SJSA1 (cell line): ENCODE measurements at places on chromosomes 7 and 10.

- peak; percentile 53 for DNase-seq
These were observed 50.7 kb downstream of the INPP5F start for GRCh38 chr10:119776536-119776935.

DNA sequence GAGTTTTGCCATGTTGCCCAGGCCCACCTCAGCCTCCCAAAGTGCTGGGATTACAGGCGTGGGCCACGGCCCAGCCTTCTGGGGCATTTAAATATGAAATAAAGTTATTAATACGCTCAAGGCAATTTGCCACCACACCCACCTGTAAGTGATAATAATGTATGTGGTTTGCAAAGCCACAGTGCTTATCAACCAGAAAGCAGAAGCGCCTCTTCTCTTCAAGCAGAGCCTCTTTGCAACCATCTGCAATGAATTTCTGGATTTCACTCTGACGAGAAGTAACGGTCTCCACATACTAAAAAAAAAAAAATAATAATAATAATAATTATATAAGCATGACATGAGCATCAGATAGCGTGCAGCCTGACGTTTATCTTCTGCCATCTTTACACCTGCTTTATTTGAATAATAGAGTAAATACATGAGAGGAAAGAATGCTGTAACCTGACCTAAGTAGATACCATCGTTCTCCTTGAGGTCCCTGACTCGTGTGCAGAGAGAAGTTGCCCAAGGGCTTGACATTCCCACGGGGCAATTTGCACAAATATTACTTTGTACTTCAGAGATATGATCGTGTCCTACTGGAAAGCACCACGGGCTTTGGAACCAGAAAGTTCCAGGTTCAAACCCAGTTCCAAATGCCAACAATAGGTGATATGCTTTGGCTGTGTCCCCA, 34.0 kb downstream of the BRI3 start:
- no peak for DNase-seq

DNA sequence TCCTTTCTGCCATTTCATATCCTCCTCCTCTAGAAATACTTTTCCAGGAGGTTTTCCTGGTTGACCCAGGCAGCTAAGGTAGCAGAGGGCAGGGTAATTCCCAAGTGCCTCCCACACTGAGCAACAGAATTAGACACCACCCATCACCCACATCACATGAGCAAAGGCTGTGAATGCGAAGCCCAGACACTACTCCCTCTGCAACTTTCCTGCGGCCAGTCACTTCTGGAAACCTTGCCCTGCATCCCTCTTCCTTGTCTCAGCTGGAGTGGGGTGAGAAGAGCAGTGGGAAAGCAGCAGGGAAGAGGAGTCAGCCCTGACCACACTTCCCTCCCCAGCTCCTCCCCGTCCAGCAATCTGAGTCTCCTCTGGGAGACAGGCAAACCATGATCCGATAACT, 15.2 kb downstream of the TMEM176B start:
- DNase-seq, result no peak

GRCh38 chr10:44186150-44186549, 198.7 kb downstream of the CXCL12 start:
- DNase-seq, result no peak

DNA sequence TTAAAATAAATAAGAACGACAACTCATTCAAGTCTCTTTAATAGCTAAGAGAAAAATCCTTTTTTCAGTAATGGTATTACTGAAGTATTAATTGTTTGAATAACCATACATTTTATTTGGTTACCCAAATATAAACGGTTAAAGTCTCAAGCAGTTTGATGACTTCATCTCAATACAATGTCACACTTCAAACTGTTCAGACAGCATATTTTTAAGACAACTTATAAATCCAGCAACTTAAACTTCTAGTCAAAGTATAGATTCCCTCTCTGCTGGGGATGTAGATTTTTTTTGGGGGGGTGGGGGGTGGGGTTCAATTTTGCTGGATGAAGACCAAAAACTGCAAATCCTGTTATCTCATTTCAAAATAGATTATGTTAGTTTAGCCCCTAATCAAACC, 42.0 kb downstream of the GNA12 start:
- peak; percentile 64 for DNase-seq

GRCh38 chr10:18561861-18562551, 89.4 kb downstream of the NSUN6 start:
- no peak for DNase-seq

DNA sequence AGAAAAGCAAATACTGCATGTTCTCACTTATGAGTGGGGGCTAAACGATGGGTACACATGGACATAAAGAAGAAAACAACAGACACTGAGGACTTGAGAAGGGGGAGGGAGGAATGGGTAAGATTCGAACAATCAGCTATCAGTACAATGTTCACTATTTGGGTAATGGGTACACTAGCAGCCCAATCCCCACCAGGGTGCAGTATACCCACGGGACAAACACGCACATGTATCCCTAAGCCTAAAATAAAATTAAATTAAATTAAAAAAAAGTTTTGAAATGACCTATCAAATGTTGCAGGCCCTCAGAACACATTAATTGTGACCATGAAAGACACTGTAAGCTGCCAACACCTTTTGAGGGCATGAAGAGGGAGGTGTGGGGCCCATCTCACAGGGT, 316.0 kb downstream of the WDR37 start:
- DNase-seq, result no peak

DNA sequence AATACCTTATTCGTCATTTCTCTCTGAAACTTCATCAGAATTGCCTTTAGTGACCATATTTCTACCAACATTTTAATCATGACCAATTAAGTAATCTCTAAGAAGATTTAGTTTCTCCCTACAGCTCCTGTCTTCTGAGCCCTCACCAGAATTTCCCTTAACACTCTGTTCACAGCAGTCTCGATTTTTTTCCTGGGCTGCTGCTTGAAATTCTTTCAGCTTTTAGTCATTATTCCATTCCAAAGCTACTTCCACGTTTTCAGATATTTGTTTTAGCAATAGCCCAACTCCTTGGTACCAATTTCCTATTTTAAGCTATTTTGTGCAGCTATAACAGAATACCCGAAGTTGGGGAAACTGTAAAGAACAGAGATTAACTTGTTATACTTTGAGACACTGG, 192.4 kb upstream of the DKK1 start:
- DNase-seq, result no peak

GRCh38 chr7:20647036-20647435, 31.6 kb downstream of the ABCB5 start:
- DNase-seq, result no peak

GRCh38 chr10:126226205-126226604, 162.1 kb downstream of the ADAM12 start:
- DNase-seq, result no peak

DNA sequence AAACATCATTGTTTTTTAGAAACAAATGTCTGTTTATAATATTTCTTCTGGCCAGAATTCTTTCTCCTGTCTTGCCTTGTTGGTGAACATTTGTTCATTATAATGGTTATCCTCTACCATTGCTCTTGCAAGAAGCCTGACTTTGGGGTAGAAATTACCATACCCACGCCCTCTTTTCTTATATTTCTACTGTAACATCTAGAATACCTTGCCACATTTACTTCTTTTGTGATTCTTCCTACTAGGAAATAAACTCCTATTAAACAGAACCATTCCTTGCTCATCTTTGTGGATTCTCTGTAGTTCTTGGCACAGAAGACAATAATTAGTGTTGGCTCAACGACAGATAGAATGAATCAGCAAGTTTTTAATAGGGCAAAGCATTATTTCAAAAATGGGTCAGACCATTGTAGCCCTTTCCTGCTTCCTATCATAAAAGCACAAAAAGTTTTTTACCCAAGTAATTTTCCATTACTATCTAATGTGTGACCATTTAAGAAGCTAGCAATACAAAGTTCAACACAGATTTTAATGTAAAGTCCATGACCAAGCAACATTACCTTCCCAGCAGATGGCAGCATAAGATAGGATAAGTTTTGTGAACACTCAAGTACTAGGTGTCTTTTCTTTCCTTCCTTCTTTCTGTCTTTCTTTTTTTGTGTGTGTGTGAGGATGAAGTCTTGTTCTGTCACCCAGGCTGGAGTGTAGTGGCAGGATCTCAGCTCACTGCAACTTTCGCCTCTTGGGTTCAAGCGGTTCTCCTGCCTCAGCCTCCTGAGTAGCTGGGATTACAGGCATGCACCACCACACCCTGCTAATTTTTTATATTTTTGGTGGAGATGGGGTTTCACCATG, 270.4 kb downstream of the HGF start:
- peak; percentile 77 for DNase-seq

DNA sequence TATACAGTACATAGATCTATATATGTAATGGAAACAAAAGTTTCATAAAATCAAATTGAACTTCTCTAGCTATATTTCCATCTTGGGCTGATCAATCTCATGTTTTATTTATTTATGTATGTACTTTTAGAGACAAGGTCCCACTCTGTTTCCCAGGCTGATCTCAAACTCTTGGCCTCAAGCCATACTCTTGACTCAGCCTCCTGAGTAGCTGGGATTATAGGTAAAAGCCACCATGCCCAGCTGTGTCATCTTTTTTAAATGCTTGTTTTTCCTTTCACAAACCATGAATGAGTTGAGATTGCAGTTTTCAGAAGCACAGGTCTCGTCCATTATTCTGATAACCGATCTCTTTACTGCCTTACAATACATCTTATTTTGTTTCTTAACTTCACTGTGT, 400.9 kb downstream of the KCNMA1 start:
- DNase-seq, result no peak

GRCh38 chr10:34430685-34431084, 384.4 kb downstream of the PARD3 start:
- no peak for DNase-seq

DNA sequence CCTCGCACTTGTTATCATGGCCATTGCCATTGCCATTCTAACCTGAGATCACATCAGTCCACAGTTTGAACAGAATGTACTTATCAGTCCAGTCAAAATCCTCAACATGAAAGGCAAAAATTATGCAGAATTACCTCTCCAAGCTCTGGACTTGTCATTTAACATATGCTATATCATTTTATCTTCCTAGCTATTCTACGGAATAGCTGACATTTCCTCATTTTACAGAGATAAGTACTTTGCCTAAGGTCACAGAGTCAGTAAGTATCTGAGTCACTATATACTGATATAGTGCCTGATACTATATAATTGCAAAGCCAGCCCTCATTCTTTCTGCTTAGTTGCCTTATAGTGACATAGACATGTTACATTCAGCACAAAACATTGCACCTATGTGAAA, 456.9 kb upstream of the GHITM start:
- no peak for DNase-seq

DNA sequence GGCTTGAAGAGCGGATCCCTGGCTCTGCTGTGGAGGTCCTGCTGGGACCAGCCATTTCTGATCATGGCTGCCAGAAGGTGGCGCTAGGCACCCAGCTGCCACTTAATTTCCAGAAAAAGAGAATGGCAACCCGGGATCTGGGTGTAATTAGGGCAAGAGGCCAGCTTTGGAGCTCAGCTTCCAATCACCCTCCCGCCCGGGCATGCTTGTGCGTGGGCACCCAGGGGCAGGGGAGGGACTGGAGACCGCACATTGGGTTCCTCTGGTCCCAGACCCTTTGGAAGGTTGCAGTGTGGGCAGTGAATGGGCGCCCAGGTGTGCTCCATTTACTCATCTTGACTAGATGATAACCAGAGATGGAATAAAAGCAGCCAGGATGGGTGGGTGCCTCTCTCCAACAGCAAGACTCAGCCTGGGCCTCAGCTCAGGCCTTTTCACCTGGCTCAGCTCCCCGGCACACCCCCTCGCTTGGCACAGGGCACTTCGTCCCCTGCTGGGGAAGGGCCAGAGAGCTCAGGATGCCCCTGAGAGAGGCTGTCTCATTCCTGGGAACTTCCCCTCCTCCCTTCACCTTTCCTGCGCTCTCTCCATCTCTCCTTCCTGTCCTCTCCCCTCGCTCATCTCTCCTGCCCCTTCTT, 14.7 kb downstream of the FAM241B start:
- DNase-seq, result peak; percentile 61

DNA sequence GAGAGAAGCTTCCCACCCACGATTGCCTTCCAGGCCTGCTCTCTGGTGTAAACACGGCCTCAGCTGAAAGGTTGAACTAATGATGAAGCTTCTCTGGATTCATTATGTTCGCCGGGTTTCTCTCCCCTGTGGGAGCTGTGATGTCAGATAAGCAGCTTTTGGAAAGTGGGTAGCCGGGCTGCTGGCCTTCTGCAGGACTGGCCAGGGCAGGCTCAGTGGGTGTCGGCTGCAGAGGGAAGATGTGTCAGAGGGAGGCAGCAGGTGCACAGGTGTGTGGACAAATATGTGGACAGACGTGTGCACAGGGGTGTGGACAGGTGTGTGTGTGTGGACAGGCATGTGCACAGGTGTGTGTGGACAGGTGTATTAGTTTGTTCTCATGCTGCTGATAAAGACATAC, 28.5 kb upstream of the PSMG3 start:
- no peak for DNase-seq

- no peak for DNase-seq
These were observed 9.7 kb downstream of the TM9SF3 start for GRCh38 chr10:96577069-96577468.

- DNase-seq, result no peak
These were observed 26.8 kb downstream of the TSPAN15 start for GRCh38 chr10:69477968-69478597.

- DNase-seq, result no peak
These were observed 34.3 kb downstream of the C10orf120 start for GRCh38 chr10:122665329-122665860.

DNA sequence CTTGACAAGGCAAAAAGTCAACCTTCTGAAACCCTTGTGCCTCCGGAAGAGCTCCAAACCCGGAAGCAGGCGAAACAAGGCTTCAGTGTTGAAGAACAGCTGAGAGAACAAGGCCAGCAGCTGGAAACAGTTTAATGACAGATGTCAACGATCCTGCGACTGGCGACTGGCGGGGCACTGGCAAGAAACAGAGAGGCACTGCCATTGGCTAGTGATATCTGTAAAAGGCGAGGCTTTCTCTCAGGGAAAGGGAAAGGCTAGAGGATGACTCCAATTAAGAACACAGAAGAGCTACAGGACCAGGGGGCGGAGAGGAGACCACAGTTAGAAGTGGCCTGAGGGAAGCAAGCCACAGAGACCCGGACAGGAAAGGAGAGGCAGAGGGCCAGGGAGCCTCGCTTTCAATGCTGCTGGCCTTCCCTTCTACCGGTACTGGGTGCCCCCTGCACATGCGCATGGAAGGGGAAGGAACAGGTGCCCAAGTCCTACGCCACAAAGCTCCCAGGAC, 19.4 kb downstream of the ITGB1 start:
- peak; percentile 50 for DNase-seq

- no peak for DNase-seq
These were observed 297.9 kb downstream of the DGKB start for GRCh38 chr7:14604606-14605005.
